ENCODE measurements at places on chromosomes 2 and 18.

- peak; percentile 57 for DNase-seq
These were observed 29.4 kb downstream of the NLRC4 start for GRCh38 chr2:32235315-32235714.

DNA sequence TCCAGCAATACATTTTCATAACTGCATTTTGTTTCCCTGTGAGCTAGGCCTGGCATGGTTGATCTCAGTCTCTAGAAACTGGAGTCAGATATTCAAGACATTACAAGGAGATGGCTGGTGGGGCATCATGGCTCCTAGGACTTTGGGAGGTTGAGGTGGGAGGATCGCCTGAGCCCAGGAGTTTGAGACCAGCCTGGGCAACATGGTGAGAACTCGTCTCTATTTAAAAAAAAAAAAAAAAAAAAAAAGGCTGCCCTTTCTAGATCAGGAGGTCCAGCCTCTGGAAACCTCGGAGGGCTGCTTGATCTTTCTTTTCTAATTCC, 362 bp upstream of the VAMP8 start:
- DNase-seq, result no peak

DNA sequence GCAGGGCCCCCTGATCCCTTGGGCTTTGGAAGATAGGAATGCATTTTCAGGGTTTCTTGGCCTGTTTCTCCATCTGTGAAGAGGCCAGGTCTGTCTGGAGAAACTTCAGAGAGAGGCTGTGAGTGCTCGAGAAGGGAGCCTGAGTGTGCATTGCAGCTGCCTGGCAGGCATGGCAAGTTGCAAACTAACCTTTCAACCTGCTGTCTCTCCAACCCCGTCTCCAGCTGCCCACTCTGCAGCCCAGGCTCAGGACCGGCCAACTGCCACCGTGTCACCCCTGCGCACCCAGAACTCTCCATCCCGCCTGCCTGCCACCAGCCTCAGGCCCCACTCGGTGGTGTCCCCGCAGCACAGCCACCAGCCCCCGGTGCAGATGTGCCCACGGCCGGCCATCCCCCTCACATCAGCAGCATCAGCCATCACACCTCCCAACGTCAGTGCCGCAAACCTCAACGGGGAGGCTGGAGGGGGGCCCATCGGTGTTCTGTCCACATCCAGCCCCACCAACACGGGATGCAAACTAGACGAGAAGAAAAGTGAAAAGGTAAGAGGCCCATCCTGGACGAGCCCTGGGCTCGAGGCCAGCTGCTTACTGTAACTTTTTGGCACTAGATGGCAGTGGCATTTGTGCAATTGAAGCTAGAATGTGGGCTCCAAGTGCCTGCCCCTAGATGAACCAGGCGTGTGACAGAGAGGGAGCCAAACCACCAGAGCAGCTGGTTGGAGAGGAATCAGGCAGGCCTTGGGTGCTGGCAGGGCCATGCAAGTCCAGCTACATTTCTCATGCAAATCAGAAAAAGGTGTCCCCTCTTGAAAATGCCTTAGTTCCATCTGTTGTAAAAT, 164.6 kb downstream of the SEPTIN10 start:
- DNase-seq, result no peak

- no peak for DNase-seq
These were observed 66.0 kb upstream of the SCN7A start for GRCh38 chr2:166560022-166560421.

DNA sequence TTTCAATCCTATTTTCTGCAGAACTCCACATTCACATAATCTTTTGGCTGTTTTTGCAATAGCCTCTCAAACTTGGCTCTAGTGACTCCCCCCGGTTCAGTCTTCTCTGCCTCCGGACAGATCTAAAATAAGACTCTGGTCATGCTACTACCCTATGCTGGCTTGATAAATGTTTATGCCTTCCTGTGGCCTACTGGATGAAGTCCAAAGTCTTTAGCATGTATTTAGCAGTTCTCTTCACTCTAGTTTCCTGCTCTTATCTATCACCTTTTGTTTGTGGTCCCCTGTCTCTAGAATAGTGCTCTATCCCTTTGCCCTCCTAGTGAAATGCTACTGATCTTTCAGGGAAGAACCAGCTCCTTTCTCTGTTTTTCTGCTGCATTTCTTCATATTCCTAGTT, 14.4 kb downstream of the ADCYAP1 start:
- DNase-seq, result no peak

- no peak for DNase-seq
These were observed 877.6 kb downstream of the SLC4A3 start for GRCh38 chr2:220504938-220505503.

DNA sequence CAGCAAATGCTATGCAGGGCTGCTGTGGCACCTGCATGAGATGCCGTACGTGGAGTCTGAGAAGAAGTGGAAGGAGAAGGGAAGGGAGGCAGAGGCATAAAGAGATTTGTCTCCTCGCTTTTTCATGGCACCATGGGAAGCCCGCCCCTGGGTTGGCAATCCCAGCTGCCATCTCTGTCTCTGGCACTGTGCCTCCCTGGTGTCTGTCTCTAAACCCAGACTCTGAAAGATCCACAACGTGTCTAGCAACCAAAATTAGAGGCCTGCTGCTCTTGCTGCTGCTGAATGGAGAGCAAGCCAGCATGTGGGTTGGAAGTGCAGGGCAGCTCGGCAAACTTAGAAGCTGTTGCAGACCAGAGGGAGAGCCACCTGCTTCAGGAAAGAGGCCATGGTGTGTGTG, 53.1 kb downstream of the INO80C start:
- no peak for DNase-seq

GRCh38 chr18:36761186-36761698, 67.6 kb downstream of the TPGS2 start:
- no peak for DNase-seq

- no peak for DNase-seq
These were observed 1127.9 kb upstream of the CHAC2 start for GRCh38 chr2:52639692-52640091.

DNA sequence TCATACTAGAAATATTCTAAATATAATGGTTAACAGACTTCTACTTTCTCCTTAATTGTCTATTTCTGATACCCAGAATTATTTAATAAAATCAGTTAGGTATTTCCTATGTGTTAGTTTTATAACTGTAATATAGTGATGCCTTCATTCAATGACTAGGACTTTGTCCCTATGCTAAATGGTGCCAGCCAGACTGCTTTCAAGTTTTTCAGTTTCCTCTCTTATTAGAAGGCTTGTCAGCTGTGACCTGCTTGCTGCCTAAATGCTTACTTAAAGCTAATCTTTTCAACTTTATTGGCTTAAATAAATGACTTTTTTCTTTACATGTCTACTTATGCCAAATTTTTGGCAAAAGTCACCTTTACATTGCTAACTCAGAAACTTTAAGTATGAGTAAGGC, 30.7 kb downstream of the BAZ2B start:
- DNase-seq, result no peak

DNA sequence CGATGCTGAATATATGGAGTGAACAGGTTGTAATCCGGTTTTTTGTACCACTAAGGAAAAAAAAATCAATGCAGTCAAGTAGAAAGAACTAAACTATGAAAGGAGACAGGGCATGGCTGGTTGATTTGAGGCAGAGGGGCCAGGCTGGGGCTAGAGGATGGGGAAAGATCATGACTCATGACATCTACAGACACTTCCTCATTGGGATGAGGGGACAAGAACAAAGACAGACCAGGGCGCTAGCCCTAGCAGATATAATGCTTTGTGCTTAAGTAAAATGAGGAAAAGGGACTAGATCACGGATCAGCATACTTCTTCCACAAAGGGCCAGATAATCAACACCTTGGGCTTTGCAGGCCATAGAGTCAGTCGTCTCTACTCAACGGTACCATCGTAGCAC, 55.8 kb downstream of the ST6GAL2 start:
- no peak for DNase-seq

GRCh38 chr2:232532419-232532818, 6.5 kb downstream of the CHRND start:
- no peak for DNase-seq

DNA sequence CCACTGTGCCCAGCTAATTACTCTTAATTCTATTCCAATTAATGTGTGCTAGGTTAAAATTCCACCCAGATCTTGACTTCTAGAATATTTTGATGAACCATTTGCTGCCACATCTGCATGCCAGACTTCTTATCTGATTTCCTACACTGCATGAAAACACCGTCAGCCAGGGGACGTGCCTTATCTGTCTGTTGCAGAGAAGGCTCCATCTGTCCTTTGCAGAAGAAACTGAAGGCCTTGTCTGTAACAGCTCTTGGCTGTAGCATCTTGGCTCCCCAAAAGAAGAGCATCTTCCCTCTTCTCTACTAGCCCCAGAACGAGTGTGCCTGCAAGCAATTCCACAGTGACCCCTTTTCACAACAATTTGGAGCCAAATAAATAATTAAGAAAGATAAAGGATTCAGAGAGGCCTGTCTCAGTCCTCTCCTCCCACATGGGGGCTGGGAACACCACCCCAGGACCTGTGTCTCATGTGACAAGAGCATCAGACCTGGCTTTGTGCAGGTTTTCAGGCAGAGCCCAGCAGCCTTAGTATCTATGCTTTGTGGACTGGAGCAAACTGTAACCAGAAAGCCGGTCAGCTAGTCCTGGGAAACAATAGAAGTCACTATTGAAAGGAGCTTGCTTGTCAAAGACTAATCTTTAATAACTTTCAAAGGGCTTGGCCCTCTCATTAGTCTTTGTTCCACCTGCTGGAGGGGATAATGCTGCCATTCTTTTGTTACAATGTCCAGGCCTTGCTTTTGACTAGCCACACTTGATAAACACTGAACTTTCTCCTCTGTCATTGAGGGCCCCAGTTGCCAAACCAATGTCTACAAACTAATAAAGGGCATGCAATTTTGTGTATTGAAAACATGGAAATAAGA, 84.0 kb upstream of the NEUROD1 start:
- no peak for DNase-seq

DNA sequence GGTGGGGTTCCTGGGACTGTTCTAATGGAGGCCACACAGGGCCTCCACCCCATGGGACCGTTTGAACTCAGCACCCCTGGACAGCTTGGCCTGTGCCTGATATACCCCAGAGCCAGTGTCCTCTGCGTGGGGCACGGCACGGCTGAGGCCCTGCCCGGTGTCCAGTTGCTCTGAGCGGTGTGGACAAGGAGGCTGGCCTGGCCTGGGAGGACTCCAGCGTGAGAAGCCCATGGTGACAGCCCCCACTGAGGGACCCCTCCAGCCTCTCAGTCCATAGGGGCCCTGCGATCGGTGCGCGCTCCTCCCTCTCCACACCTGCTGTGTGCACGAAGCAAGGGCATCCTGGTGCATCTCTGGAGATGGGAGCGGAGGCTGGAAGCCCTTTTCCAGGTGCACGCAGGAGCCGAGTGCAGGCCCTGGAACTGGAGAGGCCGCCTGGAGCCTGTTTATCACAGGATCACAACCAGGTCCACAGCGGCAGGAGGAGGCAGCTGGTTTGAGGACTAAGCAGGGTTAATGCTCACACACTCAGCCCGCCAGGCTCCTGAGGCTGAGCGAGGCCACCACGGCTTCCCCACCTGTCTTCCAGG, 120.2 kb downstream of the PTGR3 start:
- peak; percentile 30 for DNase-seq

GRCh38 chr18:59484131-59484530, 125.1 kb upstream of the LMAN1 start:
- no peak for DNase-seq
